ENCODE measurements at places on chromosomes 7 and 10. TPM values are rescaled to one million over a fixed set of nuclear protein-coding genes. Genes with fewer than 3 reads are reported as not detected.
A peak's percentile ranks its signal among the peaks of the same experiment; 100 is the strongest.

Gene PTCD1
- 5.4 TPM for total RNA-seq

Gene NPY
- not detected for total RNA-seq

Gene APBB1IP
- 18.5 TPM for total RNA-seq

Gene PPP1R3C
- 152 TPM for total RNA-seq

Gene LDB3
- total RNA-seq = 132 TPM

Gene USP54
- 32.6 TPM for total RNA-seq

Gene AKR1D1
- total RNA-seq = not detected

- no peak for DNase-seq
Observed at GRCh38 chr10:31017534-31018355, 13.9 kb downstream of the ZNF438 start.

- no peak for DNase-seq
Observed at GRCh38 chr10:129741280-129741977, 222.6 kb downstream of the EBF3 start.

DNA sequence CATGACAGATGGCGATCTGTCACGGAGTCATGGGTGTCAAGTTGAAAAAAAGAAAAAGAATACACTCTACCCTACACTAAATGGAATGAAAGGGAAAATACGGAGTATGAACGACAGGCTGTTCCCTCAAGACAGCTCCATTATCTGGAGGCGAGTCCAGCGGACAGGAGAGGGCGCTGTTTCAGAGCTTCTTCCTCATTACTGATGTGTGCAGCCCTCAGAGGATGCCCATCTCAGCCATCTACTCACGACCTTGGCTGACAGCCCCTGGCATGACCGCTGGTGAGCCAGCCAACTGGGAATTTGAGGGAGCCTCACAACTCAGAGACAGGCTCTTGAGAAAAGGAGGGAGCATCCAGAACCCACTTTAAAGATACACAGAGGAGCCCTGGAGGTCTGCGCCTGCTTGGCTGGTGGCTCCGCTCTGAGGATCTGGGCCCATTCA, 49.6 kb upstream of the SMNDC1 start:
- DNase-seq = peak; percentile 88

- no peak for DNase-seq
Observed at GRCh38 chr10:129464251-129464650, 2.8 kb upstream of the MGMT start.

DNA sequence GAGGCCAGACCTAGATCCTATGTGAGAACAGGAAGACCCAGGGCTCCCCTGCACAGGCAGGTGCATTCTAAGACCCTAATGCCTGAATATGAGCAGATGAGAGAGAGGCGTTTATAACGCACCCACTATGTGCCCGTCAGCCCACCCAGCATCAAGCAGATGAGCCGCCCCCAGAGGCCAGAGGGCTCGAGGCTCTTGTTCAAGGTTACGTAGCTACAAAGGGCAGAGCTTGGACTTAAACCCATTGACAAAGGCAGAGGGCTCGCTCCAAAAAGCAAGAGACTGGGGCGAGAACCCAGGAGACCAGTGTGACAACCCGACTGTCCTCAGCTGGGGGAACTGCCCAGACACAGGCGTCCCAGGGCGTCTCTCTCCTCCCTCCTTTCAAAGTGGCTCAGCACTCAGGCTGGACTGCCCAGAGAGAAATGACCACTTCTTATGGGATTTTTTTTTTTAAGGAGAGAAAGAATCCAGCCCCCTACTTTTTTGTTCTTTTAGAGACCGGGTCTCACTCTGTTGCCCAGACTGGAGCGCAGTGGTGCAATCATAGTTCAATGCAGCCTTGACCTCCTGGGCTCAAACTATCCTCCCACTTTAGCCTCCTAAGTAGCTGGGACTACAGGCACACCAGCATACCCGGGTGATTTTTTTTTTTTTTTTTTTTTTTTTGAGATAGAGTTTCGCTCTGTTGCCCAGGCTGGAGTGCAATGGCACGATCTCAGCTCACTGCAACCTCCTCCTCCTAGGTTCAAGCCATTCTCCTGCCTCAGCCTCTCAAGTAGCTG, 40.1 kb downstream of the TNRC18 start:
- DNase-seq = no peak

DNA sequence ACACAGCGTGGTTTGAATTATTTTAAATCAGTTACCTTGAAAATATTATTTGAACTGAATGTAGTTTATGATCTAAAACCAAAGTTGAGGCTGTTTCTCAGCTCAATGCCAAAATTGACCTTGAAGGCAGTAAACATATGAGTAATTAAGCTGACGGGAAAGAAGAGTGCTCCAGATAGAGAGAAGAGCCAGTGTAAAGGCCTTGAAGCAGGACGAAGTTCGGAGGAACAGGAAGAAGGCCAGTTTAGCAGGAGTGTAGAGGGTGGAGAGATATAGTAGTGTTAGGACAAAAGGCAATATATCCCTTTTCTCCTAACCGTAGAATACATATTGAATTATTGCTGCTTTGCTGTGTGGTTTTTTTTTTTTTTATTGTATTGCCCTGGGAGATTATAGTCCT, 63.2 kb downstream of the CYP51A1 start:
- no peak for DNase-seq

DNA sequence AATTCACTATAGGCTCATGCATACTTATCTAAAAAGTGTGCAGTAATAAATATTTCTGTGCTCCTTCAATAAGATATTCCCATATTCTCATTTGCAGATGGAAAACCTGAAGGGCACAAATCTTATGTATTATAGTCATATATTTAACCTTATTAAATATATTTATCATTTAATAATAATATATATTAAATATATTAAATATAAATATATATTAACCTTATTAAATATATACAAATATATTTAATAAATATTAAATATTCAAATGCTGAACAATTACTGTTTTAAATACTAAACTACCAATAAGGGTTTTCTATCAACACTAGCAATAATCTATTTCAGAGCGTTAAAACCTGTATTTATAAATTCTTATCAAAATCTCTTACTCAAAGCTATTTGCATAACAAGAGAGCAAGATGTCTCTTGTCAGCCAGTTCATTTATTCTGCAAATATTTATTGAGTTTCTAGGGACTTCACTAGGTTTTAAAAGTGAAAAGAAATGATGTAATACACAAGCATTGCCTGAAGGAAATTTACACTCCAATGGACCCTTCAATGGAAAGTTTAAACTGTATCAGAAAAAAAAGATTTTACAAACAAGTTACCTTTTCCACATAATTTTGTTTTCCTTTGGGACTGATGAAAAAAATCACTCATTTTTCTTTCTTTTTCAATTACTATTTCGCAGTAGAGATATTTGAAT, 159.2 kb downstream of the AGMO start:
- DNase-seq = no peak

- no peak for DNase-seq
Observed at GRCh38 chr10:66144016-66144415, 781.8 kb upstream of the LRRTM3 start.

DNA sequence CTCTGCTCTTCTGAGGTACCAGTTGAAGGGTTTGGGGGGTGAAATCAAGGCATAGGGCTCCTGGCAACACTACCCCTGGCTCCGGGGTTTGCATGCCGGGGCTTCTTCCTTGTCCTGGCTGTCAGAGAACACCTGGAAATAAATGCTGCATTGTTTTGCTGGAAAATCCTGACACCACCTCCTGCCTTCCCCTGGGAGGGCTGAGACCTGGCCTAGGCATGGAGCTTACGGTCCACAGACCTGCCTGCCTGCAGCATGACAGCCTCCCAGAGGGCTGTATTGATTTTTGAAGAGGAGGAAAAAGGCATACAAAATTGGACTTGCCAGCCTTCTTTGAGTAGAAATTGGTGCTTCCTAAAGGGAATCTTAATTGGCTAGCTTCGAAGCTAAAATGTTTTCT, 227.1 kb downstream of the MGMT start:
- DNase-seq = no peak

DNA sequence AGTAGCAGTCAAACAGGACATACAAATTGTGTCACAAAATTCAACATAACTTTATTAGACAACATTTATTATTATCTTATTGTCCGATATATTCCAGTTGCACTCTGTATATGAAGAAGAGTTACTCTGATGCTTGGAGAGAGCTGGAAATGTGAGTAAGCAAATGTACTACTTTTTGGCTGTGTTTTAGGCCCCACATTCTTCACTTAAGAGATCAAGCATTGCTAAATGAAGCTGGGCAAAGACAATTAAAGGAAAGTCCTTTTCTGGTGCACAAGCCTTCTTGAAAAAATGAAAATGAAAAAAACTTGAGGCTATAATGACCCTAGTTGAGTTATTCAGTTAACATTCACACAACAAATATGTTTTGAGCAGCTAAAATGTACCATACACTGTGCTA, 26.1 kb downstream of the MYPN start:
- DNase-seq = no peak

DNA sequence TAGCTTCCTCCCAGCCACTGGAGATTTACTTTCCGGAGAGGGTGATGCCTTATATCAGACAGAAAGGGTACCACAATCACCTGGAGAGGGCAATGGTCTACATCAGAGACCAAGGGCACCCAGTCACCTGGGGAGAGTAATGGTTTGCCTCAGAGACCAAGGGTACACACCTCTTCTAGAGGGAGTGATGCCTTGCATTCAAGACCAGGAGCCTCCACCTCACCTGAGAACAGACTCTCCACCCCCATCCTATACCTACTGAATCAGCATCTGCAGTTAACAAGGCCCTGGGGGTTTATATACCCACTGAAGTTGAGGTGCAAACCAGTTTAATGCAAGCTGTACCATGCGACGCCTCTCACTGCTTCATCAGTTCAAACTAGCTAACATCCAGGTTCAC, 270.2 kb upstream of the IGFBP3 start:
- no peak for DNase-seq

DNA sequence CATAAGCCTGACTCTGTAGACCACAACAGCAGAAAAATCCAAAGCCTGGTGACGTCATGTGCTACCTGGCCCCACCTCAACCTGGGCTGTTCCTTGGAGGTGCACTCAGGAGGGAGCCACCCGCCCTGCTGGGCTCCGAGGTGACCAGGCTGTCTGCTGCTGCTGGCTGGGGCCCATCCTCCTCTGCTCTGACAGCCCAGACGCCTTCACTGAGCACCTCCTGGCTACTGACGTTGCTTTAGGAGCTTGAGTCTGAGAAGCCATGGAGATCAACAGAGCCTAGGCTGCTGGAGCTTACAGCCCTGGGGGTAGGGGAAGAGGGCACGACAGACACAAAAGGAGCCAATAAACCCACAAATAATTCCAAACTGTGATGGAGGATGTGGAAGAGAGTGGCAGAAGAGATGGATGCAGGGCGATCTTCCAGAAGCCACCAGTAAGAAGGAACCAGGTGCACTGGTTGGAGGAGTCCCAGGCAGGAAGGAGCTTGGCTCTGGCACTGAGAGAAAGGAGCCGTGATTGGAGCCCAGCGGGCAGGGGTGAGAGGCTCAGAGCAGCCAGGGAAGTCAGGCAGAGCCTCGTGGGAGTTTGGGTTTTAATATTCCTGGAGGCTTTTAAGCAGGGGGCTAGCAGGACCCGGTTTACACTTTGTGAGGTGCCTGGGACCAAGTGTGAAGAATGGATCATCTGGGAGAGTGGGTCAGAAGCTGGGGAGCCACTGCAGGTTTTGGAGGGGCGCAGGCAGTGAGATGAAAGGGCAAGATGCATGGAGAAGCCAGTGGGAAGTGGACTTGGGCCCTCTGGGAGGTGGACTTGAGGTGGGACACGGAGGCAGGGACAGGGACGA, 1.7 kb upstream of the PTPRE start:
- DNase-seq = no peak

DNA sequence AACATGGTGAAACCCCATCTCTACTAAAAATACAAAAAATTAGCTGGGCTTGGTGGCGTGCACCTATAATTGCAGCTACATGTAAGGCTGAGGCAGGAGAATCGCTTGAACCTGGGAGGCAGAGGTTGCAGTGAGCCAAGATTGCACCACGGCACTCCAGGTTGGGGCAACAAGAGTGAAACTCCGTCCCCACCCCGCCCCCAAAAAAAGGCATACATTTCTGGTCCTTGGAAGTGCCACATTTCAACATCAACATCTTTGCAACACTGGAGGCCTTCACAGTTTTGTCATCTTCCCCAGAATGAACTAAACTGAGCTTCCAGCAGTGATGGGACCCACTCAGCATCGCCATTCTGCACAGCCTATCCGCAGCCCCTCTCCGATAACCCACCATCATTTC, 36.6 kb downstream of the FAM53B start:
- peak; percentile 16 for DNase-seq

DNA sequence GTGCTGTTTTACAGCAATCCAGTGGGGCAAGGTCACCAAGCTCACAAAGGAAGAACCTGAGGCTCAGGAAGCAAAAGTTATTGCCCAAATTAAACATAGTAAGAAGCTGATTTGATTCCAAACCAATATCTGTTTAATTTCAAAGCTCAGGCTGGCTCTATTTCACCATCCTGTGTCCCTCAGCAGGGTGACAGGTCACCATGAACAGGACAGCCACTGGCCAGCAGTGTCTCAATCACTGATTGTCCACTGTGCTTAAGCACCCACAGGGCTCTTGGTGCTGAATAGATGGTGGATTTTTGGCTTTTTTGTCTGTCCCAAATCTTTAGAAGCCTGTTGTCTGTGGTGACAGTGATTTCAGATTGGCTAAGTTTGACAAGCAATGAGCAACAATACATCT, 146.4 kb upstream of the ZNF32 start:
- DNase-seq = no peak

DNA sequence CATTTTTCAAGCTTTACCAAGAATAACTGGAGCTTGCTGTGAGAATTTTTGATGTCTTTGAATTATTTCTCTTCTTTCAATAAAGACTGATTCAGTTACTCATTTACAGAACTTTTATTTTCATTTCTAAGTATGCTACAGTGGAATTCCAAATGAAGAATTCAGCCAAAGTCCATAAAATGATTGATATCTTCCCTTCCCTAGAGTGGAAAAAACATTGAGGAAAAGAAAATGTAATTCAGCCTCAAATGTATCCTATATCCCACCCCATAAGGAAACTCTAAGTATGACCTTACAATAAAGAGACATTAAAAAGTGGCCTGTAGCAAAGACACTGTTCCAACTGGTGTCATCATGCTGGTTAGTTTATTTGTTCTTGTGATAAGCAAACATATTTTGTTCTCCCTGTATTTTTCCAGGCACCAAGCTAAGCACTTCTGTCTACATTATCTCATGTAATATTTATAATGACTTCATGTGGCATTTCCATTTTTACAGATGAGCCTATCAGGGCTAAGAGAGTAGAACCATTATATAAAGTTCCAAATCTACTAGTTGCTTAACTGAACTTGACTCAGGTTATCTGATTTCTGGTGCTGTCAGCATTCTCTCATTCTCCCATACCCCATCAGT, 450.4 kb downstream of the NEBL start:
- no peak for DNase-seq

DNA sequence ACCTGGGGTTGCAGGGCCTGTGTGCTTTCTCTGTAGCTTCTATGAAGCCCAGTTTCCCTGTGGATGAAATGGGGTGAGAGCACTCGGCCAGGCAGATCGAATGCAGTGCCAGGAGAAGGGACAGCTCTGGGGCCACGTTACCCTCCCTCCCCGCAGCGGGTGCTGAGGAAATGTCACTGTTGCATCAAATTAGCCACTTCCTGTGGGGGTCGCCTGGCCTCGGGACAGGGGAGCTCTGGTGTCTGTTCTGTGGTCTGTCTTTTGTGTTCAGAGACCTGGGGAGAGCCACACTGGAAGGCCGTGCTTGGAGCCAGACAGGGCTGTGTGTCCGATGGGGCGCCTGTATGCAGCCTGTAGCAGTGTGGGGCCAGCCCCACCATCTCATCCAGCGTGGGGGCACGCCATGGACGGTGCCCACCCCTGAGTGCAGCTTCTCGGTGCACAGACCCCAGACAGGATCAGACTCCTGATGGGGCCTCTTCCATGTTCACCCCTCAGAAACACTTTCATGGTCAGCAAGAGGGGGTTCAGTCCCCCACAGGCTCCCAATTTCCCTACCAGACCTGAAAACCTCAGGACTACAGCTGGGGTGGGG, 13.6 kb downstream of the TTYH3 start:
- DNase-seq = peak; percentile 57

Data from aorta (tissue), 5 donors.